Activated T-cell treated with anti-CD3 and anti-CD28 coated beads, Interleukin-2, amount 50 U/mL, for 72 hours (primary cell): ENCODE measurements at places on chromosomes 2 and 18. TPM values are rescaled to one million over a fixed set of nuclear protein-coding genes. Genes with fewer than 3 reads are reported as not detected.

DNA sequence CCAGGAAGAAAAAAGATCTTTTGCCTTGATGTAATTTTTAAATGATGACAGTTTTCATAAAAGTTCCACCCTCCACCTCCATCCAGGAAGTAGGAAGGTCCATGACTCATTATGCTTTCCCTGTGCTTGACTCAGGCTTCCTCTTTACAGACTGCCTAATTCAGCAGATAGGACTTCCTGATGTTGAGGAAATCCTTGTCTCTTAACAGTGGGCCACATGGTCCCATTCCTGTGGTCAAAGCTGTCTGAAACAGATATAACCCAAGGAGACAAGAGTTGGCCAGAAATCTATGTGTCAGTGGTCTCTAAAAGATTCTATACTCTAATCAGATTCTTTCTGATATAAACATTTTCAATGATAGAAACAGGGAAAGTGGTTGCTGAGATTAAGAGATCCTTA, 119.1 kb downstream of the BAZ2B start:
- DNase-seq, result no peak

DNA sequence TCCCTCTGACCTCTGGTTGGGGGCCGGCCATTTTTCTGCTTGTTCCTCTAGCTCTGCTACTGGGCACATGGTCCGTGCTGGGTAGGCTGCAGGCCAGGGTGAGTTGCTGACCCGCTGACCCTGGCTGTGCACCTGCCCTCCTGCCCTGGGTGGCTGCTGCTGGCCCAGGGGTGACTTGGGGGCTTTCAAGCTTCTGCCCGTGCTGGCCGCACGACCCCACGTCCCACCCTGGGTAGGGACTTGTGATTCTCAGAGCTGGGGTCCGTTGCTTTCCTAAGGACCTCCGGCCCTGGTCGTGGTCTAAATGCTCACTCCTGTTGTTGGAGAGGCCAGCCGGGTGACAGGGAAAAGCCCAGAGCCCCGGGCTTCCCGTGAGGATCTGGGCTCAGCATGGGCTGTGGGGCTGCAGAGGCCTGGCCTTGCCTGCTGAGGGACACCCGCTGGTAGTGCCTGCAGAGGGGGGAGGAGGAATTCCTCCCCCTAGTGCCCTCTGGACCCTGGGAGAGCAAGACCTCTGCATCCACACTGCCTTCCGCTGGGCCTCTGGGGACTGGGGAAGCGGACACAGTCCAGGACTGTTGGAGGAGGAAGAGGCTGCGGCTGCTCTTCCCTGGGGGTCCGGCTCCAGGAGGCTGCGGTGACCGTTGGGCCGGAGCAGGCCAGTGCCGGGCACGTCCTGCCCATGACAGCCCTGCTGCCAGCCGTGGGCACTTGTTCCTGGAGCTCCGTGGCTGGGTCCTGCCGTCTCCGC, 6.3 kb upstream of the GAL3ST2 start:
- DNase-seq, result no peak

- no peak for DNase-seq
These were observed 22.9 kb upstream of the RPL37A start for GRCh38 chr2:216475767-216476166.

- DNase-seq, result no peak
These were observed 76.8 kb downstream of the ACKR3 start for GRCh38 chr2:236646441-236646840.

GRCh38 chr2:218291318-218292047, 820 bp downstream of the TMBIM1 start:
- no peak for DNase-seq

GRCh38 chr18:50374753-50375391, at the start of gene SKA1:
Gene SKA1, plus strand, starts transcription at chr18:50375046. Its CDS starts 785 bp downstream, at chr18:50375831.
- DNase-seq, result peak; percentile 91

- DNase-seq, result no peak
These were observed 205.1 kb upstream of the FAM98A start for GRCh38 chr2:33804155-33804554.

DNA sequence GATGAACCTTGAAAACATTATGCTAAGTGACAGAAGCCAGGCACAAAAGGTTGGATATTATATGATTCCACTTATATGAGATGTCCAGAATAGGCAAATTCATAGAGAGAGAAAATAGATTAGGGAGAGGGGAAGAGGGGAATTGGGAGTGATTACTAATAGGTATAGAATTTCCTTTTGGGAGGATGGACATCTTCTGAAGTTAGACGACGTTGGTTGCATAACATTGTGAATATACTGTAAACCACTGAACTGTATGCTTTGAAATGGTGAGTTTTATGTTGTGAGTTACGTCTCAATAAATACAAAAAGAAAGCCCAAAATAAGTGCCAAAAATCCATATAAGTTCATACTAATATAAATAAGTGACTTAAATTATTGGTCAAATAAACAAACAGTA, 18.6 kb upstream of the CYP26B1 start:
- no peak for DNase-seq

DNA sequence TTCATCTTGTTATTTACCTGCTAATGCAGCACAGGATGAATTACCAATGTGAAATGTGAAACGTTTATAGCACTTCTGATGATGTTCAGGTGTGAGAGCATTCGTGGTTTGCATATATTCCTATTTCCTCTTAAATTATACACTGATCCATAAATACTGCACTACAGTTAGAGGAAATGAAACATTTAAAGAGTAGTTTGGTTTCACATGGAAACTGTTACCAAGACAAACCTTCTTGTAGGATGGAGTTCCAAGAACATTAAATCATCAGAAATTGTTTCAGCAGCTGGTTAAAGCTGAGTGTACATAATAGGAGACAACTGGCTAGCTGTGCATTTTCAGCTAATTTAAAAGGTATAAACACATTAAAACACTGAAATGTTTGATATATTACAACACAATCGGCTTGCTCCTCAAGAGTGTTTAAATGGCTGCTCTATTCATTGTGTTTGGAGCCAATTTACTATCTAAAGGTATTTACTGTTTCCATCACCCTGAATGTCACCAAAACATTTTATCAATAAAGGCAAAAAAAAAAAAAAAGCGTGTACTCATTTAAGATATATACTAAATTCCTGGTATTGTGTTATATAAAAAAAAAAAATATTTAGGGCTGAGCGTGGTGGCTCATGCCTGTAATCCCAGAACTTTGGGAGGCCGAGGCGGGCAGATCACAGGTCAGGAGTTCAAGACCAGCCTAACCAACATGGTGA, 100.6 kb downstream of the DYM start:
- DNase-seq, result no peak

- DNase-seq, result no peak
These were observed 46.7 kb upstream of the BARD1 start for GRCh38 chr2:214856137-214856536.

DNA sequence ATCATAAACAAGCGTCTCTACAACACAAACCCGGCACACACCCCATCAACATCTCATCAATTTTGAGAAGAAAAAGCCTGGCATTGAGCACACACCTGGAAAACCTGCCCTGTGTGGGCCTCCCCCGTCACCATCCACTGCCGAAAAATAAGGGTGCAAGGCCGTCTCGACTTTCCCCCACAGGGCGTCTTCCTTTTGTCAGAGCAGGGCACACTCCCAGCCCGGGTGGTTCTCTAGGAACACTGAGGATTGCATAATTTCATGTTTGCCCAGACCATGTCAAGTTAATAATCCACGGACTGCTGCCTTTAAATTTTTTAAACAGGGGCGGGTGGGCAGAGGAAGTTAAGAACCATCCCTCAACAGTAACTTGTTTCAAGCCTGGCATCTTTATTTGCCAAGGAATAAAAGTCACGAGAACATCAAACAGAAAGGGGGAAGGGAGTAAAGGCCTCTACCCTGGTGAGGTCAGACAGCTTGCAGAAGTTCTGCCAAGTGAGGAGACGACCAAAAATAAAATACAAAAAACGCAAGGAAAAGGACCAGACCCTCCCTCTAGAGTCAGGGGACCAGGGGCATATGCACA, 2.1 kb downstream of the TFCP2L1 start:
- DNase-seq, result no peak

- no peak for DNase-seq
These were observed 47.6 kb upstream of the STON1 start for GRCh38 chr2:48482313-48482712.

- no peak for DNase-seq
These were observed 362.2 kb upstream of the NXPH2 start for GRCh38 chr2:139142252-139142880.

GRCh38 chr2:71154798-71155197, 24.4 kb downstream of the MPHOSPH10 start:
- DNase-seq, result peak; percentile 34

- no peak for DNase-seq
These were observed 21.3 kb downstream of the CENPO start for GRCh38 chr2:24814516-24814915.

CXCR1 gene
- not detected for total RNA-seq

DSG4 gene
- total RNA-seq, result not detected

HAAO gene
- total RNA-seq, result 0.65 TPM

CD8A gene
- total RNA-seq, result 180 TPM

RAB17 gene
- total RNA-seq, result 0.09 TPM

MARCHF7 gene
- 91.4 TPM for total RNA-seq

NT5DC4 gene
- not detected for total RNA-seq

REG1A gene
- not detected for total RNA-seq
